ENCODE measurements at places on chromosomes 4 and X.
A peak's percentile ranks its signal among the peaks of the same experiment; 100 is the strongest.

GRCh38 chr4:188221090-188221489, 81.8 kb downstream of the TRIML1 start:
- no peak for DNase-seq

DNA sequence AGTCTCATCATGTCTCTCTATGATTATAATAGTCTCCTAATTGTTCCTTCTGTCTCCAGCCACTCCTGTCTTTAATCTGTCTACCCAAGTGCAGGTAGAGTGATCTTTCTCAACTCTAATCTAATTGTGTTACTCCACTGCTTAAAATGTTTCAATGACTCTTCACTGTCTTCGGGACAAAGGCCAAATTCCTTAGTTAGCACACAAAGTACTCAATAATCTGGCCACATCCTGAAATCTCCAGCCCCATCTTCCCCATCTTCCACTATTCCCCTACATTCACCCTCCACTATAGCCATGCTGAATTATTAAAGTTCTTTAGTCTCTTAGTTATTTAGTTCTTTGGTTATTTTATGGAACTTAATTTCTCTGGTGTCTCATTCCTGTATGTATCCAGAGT, 353.3 kb downstream of the OPHN1 start:
- no peak for DNase-seq

GRCh38 chr4:42399393-42399792, 2.1 kb downstream of the SHISA3 start:
- DNase-seq: no peak

- DNase-seq: no peak
Observed at GRCh38 chr4:150579551-150580234, 2.3 kb upstream of the MAB21L2 start.

- no peak for DNase-seq
Observed at GRCh38 chr4:866761-867390, 40.9 kb upstream of the CPLX1 start.

DNA sequence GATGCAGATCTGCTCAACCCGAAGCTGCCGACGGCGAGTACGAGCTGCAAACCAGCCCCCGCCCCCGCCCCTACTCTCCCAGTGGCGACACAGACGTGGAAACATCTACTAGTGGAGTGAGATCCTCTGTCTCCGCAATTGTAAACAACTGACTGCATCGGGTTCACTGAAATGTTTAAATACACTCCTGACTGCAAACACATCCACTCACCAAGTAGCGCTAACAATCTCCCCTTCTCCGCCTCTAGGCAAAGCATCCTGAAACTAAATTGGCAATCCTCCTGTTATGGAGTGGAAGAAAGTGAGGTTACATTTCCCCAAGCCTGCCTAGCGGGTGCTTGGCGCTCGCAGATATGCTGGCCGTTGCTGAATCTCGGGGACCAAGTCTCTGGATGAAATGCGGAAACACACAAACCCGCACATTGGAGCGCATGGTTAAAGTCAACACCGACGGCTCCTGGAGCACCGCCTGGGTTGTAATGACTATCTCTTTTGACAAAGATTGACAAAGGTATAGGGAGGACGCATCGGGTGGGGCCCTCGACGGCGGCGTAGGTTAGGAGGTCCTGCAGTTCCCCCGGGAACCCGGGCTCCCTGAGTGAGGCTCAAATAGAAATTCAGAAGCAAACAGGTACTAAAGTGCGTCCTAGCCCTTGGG, 117.0 kb upstream of the TEX13C start:
- no peak for DNase-seq

GRCh38 chr4:123588631-123589241, 192.1 kb downstream of the SPRY1 start:
- peak; percentile 87 for DNase-seq

DNA sequence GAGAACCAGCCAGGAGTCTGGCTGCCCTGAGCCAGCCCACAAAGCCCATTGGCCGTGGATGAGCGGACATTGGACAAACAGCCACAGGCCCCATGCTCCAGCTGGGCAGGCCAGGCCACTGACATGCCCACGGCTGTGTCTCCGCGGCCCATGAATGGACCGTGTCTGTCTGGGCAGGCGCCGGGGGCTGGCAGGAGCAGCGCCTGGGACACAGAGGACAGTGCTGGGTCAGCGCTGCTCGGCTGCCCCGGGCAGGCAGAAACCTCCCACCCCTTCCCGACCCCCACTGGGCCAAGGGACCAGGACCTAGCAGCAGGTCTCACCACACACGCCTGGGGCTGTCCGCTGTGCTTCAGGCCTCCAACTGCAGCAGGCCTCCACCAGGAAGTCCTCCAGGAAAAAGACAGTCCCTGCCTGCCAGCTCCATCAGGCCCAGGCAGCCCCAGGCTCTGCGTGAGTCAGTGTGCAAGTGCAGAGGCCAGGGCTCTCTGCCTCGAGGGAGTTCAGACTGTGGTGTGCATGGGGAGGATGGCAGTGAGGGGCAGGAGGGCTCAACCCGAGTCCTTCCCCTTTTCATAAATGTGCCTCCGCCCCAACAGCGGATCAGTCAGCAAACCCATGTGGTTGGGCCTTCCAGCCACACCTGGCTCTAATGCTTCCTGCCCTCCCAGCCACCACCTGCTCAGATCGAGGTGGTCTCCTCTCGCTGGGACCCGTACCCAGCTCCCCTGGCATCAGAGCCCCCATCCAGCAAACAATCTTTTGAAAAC, 17.2 kb upstream of the FGFR3 start:
- DNase-seq: no peak

- DNase-seq: no peak
Observed at GRCh38 chr4:155658681-155659064, 8.0 kb upstream of the GUCY1A1 start.

- no peak for DNase-seq
Observed at GRCh38 chr4:4477796-4478195, 64.1 kb downstream of the STX18 start.

DNA sequence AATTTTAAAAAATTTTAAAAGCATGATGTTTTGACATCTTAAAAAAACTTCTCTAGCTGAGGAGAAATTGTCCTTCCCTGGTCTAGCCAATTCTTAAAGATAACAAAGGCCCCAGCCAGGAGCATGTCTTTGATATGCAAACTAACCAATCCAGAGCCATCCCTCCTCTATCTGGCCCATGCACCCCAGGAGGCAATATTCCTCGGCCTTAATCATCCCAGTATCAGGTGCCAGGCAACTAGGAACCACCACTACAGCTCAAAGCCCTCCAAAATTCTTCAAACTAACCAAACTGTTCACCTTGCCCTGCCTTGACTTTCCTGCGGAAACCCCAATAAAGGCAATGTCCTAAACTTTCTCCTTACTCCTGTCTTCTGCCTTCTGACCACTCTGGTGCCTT, 97.8 kb upstream of the USP9X start:
- no peak for DNase-seq

DNA sequence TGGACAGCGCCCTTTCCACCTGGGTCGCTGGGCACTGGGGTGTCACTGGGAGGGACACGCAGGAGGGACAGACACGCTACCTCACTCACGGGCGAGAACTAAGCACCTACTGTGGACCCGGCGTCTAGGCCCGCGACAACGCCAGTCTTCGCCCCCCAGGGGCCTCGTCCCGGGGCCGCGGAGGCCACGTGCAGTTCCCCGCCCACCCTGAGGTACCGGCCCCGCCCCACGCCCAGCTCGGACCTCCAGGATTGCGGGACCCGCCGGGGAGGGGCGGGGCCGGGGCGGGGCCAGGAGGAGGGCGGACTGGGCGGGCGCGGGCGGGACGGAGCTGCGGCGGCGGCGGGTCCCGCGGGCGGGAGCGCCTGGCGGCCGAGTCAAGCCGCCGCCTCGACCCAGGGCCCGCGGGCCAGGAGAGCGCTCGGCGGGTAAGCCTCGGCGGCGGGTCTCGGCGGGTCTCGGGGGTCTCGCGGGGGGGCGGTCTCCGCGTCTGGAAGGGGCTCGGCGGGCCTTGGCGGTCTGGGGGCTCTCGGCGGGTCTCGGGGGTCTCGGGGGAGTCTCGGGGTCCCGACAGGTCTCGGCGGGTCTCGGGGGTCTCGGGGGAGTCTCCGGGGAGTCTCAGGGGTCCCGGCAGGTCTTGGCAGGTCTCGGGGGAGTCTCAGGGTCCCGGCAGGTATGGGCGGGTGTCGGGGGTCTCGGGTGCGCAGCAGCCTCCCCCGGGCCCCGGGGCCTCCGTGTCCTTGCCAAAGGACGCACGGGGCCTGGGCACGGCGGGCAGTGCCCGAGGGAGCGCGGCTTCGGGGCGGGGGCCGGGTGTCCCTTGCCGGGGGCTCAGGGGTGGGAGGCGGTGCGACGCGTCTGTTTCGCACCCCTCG, at the start of gene SH3BP2:
SH3BP2 (plus strand) TSS at position 375 of the 875 bp plus-strand sequence. CDS start 27,533 bp downstream, outside the sequence.
- no peak for DNase-seq

DNA sequence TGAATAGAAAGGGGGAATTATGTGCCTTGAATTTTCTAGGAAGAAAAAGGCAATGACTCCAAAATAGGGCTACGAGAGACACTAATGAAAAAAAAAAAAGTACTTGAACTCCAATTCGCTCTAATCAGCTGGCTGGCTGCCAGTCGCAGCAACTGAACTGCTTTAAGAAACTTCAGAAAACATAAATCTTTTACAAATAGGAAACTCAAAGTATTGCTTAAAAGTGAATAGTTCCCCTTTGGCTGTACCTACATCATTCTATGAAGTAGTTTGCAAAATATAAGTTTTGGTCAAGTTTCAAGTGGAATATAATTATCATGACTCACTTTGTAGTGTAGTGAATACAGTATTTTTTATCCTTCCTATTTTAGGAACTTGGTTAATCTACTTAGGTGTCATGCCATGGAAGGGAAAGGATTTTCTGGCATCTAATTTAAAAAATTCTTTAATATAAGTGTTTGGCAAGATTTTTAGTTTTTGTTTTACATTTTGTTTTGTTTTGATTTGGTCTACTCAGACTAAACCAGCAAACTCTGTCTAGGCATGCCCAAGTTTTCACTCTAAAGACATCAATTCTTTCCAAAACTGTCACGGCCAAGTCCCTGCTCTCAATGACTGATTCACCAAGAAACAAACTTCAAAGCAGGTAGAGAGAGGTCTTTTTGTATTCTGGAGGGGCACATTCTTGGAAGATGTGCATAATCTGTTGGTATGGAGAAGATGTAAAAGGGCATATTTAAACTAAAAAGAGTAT, 382.4 kb upstream of the GALNT7 start:
- DNase-seq: peak; percentile 8

- no peak for DNase-seq
Observed at GRCh38 chr4:73181231-73181630, 77.4 kb downstream of the ANKRD17 start.

- DNase-seq: no peak
Observed at GRCh38 chr4:40205259-40206198, 8.7 kb downstream of the RHOH start.

- no peak for DNase-seq
Observed at GRCh38 chrX:118047446-118048186, 69.0 kb downstream of the KLHL13 start.

- DNase-seq: no peak
Observed at GRCh38 chrX:87900320-87900908, 382.8 kb downstream of the KLHL4 start.

DNA sequence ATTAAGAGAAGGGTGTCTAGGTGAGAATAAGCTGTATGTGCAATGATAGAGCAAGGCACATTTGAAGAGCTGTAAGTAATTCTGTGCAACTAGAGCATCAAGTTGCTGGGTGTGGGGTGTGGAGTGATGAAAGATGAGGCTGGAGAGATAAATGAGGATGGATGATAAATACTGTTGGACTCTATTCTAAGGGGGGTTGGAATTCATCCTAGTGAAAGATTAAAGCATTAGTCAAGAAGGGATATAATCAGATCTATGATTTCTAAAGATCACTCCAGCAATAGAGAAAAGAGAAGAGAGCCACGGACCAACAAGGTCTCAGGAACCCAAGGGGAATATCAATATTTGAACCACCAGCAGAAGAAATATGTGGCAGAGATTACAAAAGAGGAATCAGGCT, 415.0 kb upstream of the RPS6KA3 start:
- no peak for DNase-seq

DNA sequence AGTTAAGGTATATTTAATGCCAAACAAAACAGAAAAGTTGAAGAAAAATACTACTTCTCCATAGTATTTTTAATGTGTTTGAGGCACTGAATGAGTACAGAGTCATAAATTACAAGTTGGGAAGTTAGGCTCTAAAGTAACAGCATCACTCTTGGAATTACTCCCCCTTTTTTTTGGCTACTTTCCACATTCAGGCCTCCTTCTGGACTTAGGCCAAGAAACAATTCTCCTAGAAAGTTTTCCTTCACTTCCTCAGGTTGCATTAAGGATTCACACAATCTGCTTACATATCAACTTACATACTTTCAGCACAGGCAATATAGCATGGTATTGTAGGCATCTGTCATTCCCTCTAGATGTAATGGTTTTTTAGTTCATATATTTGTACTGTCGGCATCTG, 52.1 kb downstream of the TMEM165 start:
- DNase-seq: no peak

- no peak for DNase-seq
Observed at GRCh38 chr4:40196724-40197281, at the start of gene RHOH. Gene RHOH, plus strand, starts transcription at chr4:40197031. Its CDS starts 46,356 bp downstream, at chr4:40243387.

DNA sequence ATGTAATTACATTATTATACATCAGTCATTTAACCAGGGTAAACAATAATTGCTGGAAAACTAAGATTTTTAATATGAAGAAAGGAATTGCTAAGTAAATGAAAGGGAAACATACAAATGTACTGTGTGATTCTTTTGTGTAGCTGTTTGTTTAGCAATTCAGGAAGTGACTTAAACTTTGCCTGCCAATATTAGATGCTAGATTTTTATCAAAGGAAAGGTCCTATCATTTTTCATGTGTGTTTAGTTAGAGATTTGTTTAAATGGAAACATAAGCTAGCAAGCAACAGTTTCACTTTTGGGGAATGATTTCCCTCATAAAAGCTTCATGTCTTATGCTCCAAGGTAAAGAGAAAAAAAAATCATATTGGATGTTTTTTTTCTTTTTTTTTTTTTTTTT, 95.1 kb upstream of the LIMCH1 start:
- no peak for DNase-seq

DNA sequence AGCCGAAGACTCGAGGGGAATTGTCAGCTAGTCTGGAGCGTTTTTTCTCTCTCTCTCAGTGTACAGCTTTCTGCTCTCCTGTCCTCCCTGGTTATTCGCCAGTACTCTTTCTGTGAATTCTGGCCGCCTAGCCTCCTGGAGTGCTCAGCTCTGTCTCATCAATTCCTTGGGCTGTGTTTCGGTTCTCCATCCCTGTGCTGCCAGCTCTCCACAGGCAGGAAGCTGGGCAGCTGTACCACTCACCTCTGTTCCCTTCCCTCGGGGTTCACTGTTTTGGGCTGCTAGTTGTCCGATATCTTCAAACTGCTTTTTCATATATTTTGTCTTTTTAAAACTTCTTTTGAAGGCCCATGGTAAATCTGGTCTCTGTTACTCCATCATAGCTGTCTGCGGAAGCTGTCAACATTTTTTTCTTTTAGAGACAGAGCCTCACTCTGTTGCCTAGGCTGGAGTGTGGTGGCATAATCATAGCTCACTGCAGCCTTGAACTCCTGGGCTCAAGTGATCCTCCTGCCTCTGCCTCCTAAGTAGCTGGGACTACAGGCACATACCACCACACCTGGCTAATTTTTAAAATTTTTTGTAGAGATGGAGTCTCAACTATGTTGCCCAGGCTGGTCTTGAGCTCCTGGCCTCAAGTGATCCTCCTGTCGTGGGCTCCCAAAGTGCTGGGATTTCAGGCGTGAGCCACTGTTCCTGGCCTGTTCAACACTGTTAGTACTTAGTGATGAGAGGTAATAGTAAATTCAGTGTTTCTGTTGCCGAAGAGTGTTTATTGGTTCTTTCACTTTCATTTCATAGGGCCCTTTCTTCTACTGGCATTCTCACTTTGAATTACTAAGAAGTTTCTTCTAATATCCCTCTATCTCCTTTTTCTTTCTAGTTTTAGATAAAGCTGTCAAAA, 18.6 kb downstream of the ZCCHC4 start:
- no peak for DNase-seq

- no peak for DNase-seq
Observed at GRCh38 chr4:108359130-108359985, 190.6 kb upstream of the LEF1 start.

- DNase-seq: no peak
Observed at GRCh38 chrX:81729269-81729777, 527.4 kb downstream of the SH3BGRL start.

All from astrocyte of the cerebellum (primary cell).